ENCODE measurements at places on chromosomes 5 and 9. TPM values are rescaled to one million over a fixed set of nuclear protein-coding genes. Genes with fewer than 3 reads are reported as not detected.

DNA sequence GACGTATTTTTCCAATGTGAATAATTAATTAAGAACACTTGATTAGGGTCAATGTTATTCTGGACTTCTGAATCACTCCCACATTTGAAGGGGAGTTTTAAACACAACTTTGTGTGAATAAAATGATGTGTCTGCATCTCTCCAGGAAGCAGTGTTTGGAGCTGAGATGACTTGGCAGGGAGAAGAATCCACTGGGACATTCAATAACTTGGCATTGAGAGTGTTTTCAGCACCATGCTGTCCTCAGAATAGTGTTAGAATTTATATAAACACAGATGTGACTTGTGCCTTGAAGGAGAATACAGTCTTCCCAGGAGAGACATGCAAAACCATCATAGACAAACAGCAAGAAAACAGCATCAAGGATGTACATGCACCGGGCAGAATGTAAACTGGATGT, 32.7 kb upstream of the KCNMB1 start:
- DNase-seq, result no peak
- no peaks in the 10 kb centered on the region for H3K36me3 ChIP-seq
- H3K4me3 ChIP-seq, result no peak overlapping the region

The FGD3 gene
- 23.5 TPM for total RNA-seq

- H3K27ac ChIP-seq, result no peak overlapping the region
- no peak overlapping the region for H3K4me3 ChIP-seq
- no peak for DNase-seq
Measured at GRCh38 chr5:40150896-40151295, 528.8 kb upstream of the PTGER4 start.

The MYMK gene
- total RNA-seq, result not detected

The TARS1 gene
- total RNA-seq, result 111 TPM

DNA sequence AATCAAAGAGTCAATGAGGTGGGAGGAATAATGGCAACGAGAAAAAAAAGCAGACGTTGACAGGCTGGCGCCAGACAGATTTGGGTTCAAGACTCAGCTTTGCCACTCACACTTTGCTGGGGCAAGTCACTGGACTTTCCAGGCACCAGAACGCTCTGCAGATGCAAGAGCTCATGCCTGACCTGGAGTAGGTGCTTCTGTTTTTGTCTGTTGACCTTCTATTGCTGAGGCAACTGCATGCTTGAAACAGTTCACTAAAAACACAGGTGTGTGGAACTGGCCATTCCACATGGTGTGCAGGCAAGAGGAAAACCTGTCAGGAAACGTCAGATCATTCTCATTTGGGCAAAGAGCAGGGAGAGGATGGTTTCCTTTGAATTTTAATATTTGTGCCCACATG, 161.2 kb upstream of the SMIM23 start:
- H3K4me1 ChIP-seq, result peaks cover 10% of the 10 kb centered on the region
- H3K4me3 ChIP-seq, result no peak overlapping the region
- H3K36me3 ChIP-seq, result no peaks in the 10 kb centered on the region
- DNase-seq, result no peak
- H3K27ac ChIP-seq, result no peak overlapping the region

- no peaks in the 10 kb centered on the region for H3K36me3 ChIP-seq
- no peak overlapping the region for H3K27ac ChIP-seq
- DNase-seq, result no peak
- H3K4me3 ChIP-seq, result no peak overlapping the region
Measured at GRCh38 chr5:73116506-73116905, 3.9 kb upstream of the TMEM171 start.

GRCh38 chr5:53378190-53378589, 102.2 kb upstream of the FST start:
- peaks cover 8% of the 10 kb centered on the region for H3K4me1 ChIP-seq
- no peaks in the 10 kb centered on the region for H3K36me3 ChIP-seq
- no peak for DNase-seq
- H3K4me3 ChIP-seq, result no peak overlapping the region

The FRMD3 gene
- total RNA-seq, result 6.8 TPM

The PCDHA10 gene
- 2.3 TPM for total RNA-seq

DNA sequence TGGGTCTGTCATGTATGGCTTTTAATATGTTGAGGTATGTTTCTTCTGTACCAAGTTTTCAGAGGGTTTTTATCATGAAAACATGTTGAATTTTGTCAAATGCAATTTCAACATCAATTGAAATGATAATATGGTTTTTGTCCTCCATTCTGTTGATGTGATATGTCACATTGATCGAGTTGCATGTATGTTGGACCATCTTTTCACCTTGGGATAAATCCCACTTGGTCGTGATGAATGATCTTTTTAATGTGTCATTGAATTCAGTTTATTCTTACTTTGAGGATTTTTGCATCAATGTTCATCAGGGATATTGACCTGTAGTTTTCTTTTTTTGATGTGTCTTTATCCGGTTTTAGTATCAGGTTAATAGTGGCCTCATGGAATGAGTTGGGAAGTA, 288.5 kb downstream of the PJA2 start:
- H3K4me3 ChIP-seq, result no peak overlapping the region
- H3K36me3 ChIP-seq, result no peaks in the 10 kb centered on the region
- no peaks in the 10 kb centered on the region for H3K27me3 ChIP-seq
- no peak overlapping the region for H3K27ac ChIP-seq
- H3K4me1 ChIP-seq, result no peaks in the 10 kb centered on the region

The TEX48 gene
- total RNA-seq, result not detected

- no peaks in the 10 kb centered on the region for H3K36me3 ChIP-seq
- DNase-seq, result no peak
- no peak overlapping the region for H3K27ac ChIP-seq
- H3K4me1 ChIP-seq, result peaks cover 23% of the 10 kb centered on the region
- no peaks in the 10 kb centered on the region for H3K27me3 ChIP-seq
Measured at GRCh38 chr9:98101868-98102273, 17.2 kb downstream of the TRIM14 start.

DNA sequence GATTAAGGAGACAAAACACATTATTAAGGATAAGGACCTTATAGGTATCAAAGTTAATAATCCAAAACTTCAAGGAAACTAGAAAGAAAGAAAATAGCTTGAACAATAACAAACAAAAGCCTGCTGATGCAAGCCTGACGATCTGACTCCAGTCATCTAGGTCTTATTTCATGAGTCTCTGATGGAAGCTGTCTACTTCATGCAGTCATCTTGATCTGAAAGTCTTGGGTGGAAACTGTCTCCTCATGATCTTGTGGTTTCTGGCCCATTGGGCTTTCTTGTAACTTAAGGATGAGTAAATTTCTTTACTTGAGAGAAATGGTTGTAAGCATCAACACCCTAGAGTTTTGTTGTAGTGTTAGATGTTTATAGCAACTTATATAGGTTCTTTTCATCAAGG, 20.6 kb upstream of the PSIP1 start:
- H3K27me3 ChIP-seq, result no peaks in the 10 kb centered on the region
- no peak for DNase-seq
- H3K27ac ChIP-seq, result no peak overlapping the region
- no peaks in the 10 kb centered on the region for H3K36me3 ChIP-seq

DNA sequence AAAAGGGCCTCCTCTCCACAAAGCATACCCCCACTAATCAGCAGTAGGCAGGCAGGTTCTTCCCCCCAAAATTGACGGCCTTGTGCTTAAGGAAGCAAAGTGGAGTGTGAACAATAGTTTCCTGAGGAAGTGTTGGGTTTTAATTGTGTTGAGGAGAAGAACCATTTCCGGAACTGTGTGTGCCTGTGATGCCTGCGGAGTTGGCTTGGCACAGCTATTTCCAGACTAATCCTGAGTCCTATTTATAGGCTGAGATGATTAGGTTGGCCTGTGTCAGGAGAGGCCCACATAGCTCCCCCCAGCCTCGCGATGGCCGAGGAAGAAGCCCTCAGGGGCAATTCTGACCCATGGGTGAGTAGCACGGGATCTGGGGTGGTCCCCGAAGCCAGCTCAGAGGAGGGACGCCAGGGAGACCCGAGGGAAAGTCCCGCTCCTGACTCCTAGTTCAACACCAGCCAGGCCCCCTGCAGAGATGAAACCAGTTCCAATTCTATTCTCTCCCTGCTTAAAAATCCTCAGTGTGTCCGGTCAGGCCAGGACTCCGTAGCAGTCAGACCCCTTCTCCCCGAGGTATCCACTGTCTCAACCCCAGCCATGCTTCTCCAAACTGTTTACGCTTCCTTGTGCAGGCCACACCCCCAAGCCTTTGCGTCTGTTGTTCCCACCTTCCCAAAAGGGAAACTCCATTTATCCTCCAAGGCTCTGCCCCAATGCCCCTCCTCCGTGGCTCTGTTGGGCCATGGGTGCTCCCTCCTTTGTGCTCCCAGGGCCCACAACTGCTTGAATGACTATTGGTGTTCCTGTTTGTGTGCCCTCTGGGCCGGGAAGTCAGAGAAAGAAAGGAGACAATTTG, 18.1 kb downstream of the GSN start:
- no peak for DNase-seq
- H3K36me3 ChIP-seq, result no peaks in the 10 kb centered on the region
- H3K4me3 ChIP-seq, result peak overlapping the region; percentile 1
- H3K27ac ChIP-seq, result peak overlapping the region; percentile 97
- no peaks in the 10 kb centered on the region for H3K27me3 ChIP-seq

GRCh38 chr9:98256756-98257155, 1.3 kb upstream of the TBC1D2 start:
- peaks cover 33% of the 10 kb centered on the region for H3K4me1 ChIP-seq
- peak; percentile 29 for DNase-seq
- H3K27me3 ChIP-seq, result no peaks in the 10 kb centered on the region
- no peaks in the 10 kb centered on the region for H3K36me3 ChIP-seq
- H3K4me3 ChIP-seq, result peak overlapping the region; percentile 81

The DIPK1B gene
- total RNA-seq, result 12.8 TPM

The INSYN2B gene
- 0.06 TPM for total RNA-seq

- H3K36me3 ChIP-seq, result no peaks in the 10 kb centered on the region
- H3K4me1 ChIP-seq, result no peaks in the 10 kb centered on the region
- no peak overlapping the region for H3K4me3 ChIP-seq
Measured at GRCh38 chr5:152125661-152126205, 201.1 kb upstream of the GLRA1 start.

DNA sequence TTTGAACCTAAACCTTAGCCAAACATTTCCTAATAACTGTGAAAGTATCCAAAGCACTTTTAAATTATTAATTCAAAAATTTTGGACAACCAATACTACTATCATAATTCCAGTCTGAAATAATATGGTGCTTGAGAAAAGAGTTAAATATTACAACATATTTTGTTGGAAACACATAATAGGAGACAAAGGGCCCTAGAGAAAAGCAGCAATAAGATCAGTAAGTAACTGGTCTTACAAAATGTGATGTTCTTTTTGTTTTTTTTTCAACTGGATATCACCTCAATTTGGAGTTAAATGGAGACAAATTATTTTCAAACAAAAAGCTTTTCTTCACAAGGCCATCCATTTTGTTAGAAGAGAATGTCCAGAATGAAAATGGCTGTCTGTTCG, 21.1 kb downstream of the SRFBP1 start:
- no peak overlapping the region for H3K4me3 ChIP-seq
- H3K4me1 ChIP-seq, result peaks cover 27% of the 10 kb centered on the region
- H3K36me3 ChIP-seq, result no peaks in the 10 kb centered on the region
- H3K27ac ChIP-seq, result no peak overlapping the region
- no peaks in the 10 kb centered on the region for H3K27me3 ChIP-seq
- no peak for DNase-seq

GRCh38 chr9:114276908-114277821, 45.7 kb upstream of the ORM1 start:
- H3K4me1 ChIP-seq, result no peaks in the 10 kb centered on the region
- no peaks in the 10 kb centered on the region for H3K27me3 ChIP-seq
- no peak overlapping the region for H3K4me3 ChIP-seq
- no peak for DNase-seq
- H3K36me3 ChIP-seq, result no peaks in the 10 kb centered on the region

The PCDHGC5 gene
- 1.0 TPM for total RNA-seq

DNA sequence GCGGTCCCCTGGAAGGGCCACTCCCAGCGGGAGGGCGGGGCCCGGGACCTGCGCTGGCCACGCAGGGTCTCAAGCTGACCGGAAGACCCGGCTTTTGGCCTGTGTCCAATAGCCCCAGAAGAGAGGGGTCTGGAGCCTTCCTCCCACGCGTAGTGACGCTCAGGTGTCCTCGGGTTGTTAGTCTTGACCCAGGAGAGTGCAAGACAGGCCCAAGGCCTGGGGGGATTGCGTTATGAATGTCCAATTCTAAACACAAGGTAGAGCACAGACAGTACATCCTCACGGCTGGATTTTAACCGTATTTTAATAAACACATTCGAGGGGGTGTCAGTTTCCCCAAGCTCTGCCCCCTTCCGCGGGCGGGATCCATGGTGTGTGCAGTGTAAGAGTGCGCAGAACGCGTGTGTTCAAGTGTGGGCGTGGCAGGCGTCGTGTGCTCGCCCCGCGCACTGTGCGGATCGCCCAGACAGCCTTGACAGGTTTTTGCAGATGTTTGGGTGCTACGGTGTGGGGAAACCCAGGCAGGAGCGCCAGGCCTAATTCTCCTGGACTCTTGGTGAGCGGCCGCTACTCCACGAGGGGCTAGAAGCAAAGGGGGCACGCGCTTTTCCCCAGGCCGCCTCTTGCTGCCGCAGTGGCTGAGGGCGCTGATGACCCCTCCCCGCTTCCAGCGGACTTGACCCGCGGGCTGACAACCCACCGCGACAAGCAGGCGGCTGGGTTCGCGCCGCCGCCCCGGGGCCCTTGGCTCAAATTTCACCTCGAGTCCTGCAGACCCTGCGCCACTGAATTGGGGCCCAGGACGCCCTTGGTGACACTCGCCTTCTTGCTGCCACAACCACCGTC, 6.1 kb upstream of the DMRT3 start:
- H3K4me3 ChIP-seq, result no peak overlapping the region
- no peaks in the 10 kb centered on the region for H3K36me3 ChIP-seq
- peaks cover 80% of the 10 kb centered on the region for H3K27me3 ChIP-seq
- H3K4me1 ChIP-seq, result peaks cover 27% of the 10 kb centered on the region

The DND1 gene
- total RNA-seq, result 0.92 TPM

The LMX1B gene
- total RNA-seq, result 0.40 TPM

The CEMIP2 gene
- total RNA-seq, result 139 TPM

GRCh38 chr5:140312067-140312790, 9.3 kb upstream of the PFDN1 start:
- H3K27me3 ChIP-seq, result no peaks in the 10 kb centered on the region
- H3K4me3 ChIP-seq, result no peak overlapping the region

DNA sequence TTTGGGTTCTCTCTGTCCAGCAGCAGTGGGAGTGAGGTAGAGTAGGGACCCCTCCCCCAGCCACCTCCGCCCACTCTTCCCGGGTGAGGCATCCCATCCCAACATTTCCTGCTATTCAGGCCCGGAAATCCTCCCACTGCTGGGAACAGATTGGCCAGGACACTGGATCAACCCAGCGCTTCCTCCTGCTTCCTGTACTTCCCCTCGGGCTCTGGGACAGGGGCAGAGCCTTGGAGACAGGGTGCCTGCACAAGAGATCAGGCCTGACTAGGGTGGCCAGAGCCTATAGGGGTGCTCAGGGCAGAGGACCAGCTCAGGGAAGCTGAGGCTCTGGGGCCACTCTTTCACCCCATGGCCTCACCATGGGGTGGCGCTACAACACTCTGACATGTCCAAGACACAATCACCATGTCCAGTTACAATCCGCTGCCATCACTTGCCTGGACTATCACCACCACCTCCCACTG, 14.5 kb downstream of the SH2D3C start:
- peaks cover 67% of the 10 kb centered on the region for H3K4me1 ChIP-seq
- no peaks in the 10 kb centered on the region for H3K27me3 ChIP-seq
- no peak overlapping the region for H3K4me3 ChIP-seq
- DNase-seq, result peak; percentile 73
- no peaks in the 10 kb centered on the region for H3K36me3 ChIP-seq
